ENCODE measurements at places on chromosomes 3 and 15. TPM values are rescaled to one million over a fixed set of nuclear protein-coding genes. Genes with fewer than 3 reads are reported as not detected.

GRCh38 chr3:168416446-168416845 lies 320.7 kb upstream of the GOLIM4 start:
- DNase-seq = no peak

GRCh38 chr3:187590861-187591576 lies 79.2 kb downstream of the SST start:
- DNase-seq = no peak

DNA sequence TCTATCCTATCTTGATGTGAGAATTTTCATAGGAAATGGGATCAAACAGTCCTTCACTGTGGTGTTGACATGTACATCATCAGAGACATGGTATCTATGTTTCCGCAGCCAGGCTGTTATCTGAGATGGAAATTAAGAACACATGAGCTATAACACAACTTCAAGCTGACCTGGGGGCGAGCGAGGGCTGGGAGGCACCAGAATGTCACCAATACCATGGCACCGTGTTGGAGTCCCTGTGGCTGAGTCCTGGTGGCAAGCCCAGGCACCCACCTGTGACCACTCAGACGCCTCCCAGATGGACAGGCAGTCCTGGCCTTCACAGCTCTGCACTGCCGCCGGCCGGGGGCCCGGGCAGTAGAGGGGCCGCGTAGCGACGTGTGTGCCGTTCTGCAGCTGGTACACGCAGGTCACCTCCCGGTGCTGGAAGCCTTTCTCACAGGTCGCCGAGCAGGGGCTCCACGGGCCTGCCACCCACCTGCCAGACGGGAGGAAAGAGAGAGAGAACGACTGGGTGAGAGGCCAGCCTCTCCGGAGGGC lies 263.9 kb upstream of the LYSMD4 start:
- no peak for DNase-seq

DNA sequence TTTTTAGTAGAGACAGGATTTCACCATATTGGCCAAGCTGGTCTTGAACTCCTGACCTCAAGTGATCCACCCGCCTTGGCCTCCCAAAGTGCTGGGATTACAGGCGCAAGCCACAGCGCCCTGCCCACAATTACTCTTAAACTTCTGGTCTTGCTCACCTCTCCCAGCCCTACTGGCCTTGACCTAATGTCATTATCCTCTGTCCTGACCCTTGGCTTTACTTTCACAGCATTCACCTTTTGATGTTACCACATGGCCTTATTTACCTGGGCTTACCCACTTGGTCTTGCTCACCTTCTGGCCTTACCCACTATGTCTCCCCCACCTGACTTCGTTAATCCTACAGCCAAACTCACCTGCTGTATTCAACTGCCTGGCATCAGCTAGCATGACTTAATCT lies 105.9 kb downstream of the IL12A start:
- no peak for DNase-seq

DNA sequence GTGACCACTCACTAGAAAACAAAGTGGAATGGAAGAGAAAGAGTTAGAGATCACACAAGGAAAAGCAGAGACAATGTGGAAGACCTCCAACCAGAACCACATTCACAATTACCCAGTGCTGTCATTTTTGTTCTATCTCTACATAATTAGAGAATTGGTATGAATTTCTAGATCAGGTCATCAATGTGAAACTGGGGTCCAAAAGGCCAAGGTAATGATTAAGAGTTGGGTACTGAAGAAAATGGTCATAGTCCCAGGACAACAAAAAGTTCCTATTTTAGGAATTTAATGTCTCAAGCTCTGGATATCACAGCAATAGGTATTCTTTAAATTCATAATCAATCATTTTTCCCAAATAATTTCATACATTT lies 84.7 kb upstream of the PPIB start:
- DNase-seq = no peak

DNA sequence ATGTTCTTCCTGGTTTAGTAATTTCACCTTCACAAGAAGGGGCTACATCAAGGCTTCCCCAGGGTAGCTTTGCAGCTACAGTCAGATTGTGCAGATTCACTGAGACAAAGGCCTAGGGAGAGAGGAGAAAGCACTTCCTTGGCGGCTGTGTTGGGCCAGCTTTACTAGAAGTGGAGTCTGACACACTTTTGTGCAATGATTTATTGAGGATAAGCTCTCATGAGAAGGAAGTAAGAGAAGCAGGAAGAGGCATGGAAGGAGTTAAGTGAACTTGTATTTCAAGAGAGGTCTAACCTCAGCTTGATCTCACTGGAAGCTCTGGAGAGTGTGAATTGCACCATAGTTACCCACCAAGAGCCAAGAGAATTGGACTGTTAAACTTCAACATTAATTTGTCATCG lies 78.9 kb downstream of the TGFBR2 start:
- no peak for DNase-seq

FAM107A gene
- total RNA-seq = not detected

EIF4E3 gene
- 0.11 TPM for total RNA-seq

MAGEL2 gene
- total RNA-seq = 0.38 TPM

DUOXA1 gene
- total RNA-seq = not detected

Data from LHCN-M2 (cell line).